ENCODE measurements at places on chromosomes 4 and X.
A peak's percentile ranks its signal among the peaks of the same experiment; 100 is the strongest.

- H3K27me3 ChIP-seq, result peaks cover 3% of the 10 kb centered on the region
- DNase-seq, result no peak
- no peaks in the 10 kb centered on the region for H3K36me3 ChIP-seq
- peaks cover 9% of the 10 kb centered on the region for H3K4me1 ChIP-seq
Observed at GRCh38 chr4:98508248-98508647, 150.2 kb downstream of the TSPAN5 start.

- no peaks in the 10 kb centered on the region for H3K4me1 ChIP-seq
- no peak overlapping the region for H3K4me3 ChIP-seq
- no peak overlapping the region for H3K27ac ChIP-seq
- no peaks in the 10 kb centered on the region for H3K27me3 ChIP-seq
- no peak for DNase-seq
- H3K36me3 ChIP-seq, result no peaks in the 10 kb centered on the region
Observed at GRCh38 chr4:175435381-175435783, 376.7 kb downstream of the GPM6A start.

DNA sequence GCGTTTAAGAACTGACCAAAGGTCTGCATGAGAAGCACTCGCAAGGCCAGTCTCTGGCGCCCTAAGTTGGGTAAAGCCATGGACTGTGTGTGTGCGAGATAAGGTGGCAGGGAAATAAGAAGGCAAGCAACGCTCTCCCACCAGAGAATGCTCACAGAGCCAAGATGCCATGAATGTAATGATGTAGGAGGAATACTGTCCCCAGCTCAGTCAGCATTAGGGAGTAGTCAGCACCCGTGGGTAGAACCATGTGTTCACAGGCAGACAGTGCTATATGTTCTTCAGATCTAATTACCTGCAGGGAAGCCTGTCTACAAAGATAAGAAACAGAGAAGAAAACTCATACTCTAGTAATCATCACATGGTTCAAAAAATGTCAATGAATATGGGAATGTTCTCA lies 68.8 kb downstream of the SEC24D start:
- no peaks in the 10 kb centered on the region for H3K4me1 ChIP-seq
- no peak for DNase-seq
- no peaks in the 10 kb centered on the region for H3K27me3 ChIP-seq
- H3K27ac ChIP-seq, result no peak overlapping the region
- no peak overlapping the region for H3K4me3 ChIP-seq

DNA sequence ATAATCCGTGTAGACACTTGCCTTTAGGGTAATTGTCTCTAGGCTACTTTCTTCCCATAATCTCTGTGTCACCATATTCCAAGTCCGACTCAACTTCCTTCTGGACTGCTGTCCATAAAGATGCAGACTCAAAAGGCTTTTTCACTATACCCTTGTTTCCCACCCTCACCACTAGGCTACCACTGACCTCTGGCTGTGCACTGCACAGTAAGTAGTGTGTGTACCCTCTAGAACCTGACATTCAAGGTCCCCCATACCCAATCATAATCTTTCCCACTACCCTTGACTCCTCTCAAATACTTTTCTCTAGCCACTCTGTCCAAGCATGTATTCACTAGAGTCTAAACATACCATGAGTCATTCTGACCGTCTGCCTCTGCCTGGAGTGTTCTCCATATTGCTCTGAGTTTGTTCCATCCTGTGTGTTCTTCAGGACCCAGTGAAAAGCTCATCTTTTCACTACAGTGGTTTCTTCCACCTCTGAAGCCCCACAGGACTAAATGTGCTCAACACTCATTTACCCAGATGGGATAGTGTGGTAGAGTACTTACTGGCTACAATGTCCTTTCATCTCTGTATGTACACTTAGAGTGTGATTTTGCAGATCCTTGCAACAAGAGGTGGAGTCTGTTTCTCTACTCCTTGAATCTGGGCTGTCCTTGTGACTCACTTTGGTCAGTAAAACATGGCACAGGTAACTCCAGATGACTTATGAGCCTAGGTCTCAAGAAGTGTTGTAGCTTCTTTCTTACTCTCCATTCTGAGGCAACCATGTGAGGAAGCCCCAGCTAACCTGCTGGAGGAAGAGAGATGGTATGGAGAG lies 17.4 kb downstream of the JADE3 start:
- H3K27me3 ChIP-seq, result no peaks in the 10 kb centered on the region
- no peak overlapping the region for H3K4me3 ChIP-seq
- no peak overlapping the region for H3K27ac ChIP-seq
- no peak for DNase-seq
- peaks cover 17% of the 10 kb centered on the region for H3K4me1 ChIP-seq
- H3K36me3 ChIP-seq, result no peaks in the 10 kb centered on the region

- H3K36me3 ChIP-seq, result no peaks in the 10 kb centered on the region
- DNase-seq, result no peak
- H3K4me1 ChIP-seq, result peaks cover 14% of the 10 kb centered on the region
- H3K4me3 ChIP-seq, result no peak overlapping the region
Observed at GRCh38 chr4:113449410-113449974, 312.0 kb downstream of the CAMK2D start.

- no peak overlapping the region for H3K4me3 ChIP-seq
- DNase-seq, result no peak
- H3K27ac ChIP-seq, result peak overlapping the region; percentile 28
- no peaks in the 10 kb centered on the region for H3K27me3 ChIP-seq
- H3K4me1 ChIP-seq, result peaks cover 27% of the 10 kb centered on the region
Observed at GRCh38 chr4:78863254-78863869, 75.9 kb downstream of the PAQR3 start.

DNA sequence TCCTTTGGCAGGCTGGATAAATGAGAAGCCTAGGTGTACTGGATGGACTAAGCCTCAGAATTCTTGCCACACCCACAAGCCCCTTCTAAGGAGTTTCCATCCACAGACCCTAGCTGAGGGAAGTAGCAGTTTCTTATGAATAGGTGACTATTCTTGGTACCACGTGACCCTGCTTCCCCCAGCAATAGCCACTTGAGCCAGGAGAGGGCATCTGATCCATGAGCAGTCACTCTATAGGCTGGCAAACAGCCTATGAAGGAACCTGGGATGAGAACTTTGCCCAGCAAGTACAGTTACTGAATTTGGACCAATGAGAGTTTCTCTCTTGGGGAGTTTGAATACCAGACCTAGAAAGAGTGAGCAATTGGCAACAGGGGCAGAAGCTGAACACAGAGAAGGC lies 84.0 kb downstream of the RTL9 start:
- H3K4me1 ChIP-seq, result peaks cover 9% of the 10 kb centered on the region
- H3K27me3 ChIP-seq, result no peaks in the 10 kb centered on the region
- no peak overlapping the region for H3K27ac ChIP-seq
- peak; percentile 54 for DNase-seq
- no peaks in the 10 kb centered on the region for H3K36me3 ChIP-seq
- no peak overlapping the region for H3K4me3 ChIP-seq

- DNase-seq, result no peak
- H3K4me3 ChIP-seq, result peak overlapping the region; percentile 78
- peak overlapping the region; percentile 54 for H3K27ac ChIP-seq
- H3K36me3 ChIP-seq, result no peaks in the 10 kb centered on the region
- H3K4me1 ChIP-seq, result peaks cover 11% of the 10 kb centered on the region
- H3K27me3 ChIP-seq, result no peaks in the 10 kb centered on the region
Observed at GRCh38 chrX:153469811-153470410, 465 bp downstream of the HAUS7 start.

All from HepG2 (cell line).